ENCODE measurements at places on chromosomes 13 and 19. TPM values are rescaled to one million over a fixed set of nuclear protein-coding genes. Genes with fewer than 3 reads are reported as not detected.

Gene LYL1
- total RNA-seq, result 55.0 TPM

Gene ZNF773
- 15.3 TPM for total RNA-seq

Gene ZNF90
- total RNA-seq, result 0.84 TPM

Gene ZNF611
- total RNA-seq, result 11.9 TPM

Gene CLDN10
- total RNA-seq, result 1.2 TPM

Gene ERVK3-1
- 24.1 TPM for total RNA-seq

Gene ZNF442
- total RNA-seq, result 2.7 TPM

Gene NDUFA7
- 10.2 TPM for total RNA-seq

Gene LAIR1
- total RNA-seq, result not detected

Measured in dermis blood vessel endothelial cell (primary cell).